ENCODE measurements at places on chromosomes 1 and 21. TPM values are rescaled to one million over a fixed set of nuclear protein-coding genes. Genes with fewer than 3 reads are reported as not detected.

DNA sequence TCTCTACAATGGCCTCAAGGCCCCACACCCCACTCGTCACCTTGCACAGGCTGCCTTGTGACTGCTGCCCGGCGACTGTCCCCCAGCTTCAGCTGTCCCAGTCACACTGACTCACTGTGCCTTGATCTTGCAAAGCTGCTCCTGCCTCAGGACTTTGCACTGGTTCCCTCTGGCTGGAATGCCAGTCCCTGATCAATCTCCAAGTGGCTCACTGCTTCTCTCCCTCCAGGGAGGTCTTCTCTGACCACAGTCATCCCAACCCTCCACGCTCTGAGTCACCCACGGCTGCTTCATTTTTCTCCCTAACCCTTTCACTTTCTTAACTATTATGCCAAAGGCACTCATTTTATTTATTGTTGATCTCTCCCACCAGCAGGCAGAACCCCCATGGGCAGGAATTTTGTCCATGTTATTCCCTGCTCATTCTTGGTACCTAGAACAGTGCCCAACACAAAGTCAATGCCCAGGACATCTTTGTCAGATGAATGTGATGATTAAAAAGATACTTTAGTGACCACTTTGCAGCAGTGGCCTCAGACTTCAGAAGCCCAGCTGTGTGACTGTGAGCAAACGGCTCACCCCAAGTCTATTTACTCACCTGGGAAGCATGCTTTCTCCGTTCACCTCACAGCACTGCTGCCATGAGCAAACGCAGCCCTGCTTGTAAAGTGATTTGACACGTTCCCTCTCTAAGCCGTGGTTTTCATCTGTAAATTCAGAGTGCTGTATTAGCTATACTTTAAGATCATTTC, 53.4 kb downstream of the ZBTB18 start:
- no peak for DNase-seq

DNA sequence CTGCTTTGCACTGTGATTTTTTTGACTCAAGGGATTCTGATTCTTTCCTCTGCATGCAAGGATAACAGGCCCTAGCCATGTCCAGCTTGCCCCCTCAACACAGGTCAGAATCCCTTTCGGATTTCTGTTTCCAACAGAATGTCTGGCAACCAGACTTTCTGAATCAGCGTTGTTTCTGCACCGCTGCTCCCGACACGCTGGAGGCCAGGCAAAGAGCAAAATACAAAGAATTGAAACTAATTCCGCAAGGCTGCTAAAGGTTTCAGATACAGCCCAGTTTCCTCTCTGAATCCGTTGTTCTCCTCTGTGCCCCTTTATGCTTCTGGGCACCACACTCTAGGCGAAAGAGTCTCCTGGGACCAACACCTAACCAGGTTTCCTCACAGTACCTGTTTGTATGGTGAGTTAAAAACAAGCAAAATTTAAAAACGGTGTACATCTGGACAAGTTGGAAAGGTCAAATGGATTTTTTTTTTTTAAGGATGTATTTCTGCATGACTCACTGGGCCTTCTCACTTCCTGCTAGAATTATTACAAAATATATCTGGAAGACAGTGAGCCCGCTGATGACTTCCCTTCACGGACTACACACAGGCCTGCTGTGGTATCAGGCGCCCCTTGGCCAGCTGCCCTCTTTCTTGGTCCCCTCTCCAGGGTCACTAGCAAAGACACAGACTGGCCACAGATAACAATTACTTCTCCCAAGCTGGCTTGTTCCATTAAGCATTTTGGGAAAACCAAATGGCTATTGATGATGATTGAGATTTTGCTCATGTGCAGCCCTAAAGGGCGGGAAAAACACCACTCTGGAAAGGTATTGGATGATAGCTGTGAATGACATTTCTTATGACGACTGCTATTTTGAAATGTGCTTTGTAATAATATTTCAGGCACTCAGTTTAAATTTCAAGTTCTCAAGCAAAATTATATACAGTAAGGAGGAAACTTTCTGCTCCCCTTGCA, 118.3 kb downstream of the TGFB2 start:
- peak; percentile 53 for DNase-seq

- no peak for DNase-seq
Observed at GRCh38 chr1:198908995-198909394, 270.2 kb downstream of the PTPRC start.

DNA sequence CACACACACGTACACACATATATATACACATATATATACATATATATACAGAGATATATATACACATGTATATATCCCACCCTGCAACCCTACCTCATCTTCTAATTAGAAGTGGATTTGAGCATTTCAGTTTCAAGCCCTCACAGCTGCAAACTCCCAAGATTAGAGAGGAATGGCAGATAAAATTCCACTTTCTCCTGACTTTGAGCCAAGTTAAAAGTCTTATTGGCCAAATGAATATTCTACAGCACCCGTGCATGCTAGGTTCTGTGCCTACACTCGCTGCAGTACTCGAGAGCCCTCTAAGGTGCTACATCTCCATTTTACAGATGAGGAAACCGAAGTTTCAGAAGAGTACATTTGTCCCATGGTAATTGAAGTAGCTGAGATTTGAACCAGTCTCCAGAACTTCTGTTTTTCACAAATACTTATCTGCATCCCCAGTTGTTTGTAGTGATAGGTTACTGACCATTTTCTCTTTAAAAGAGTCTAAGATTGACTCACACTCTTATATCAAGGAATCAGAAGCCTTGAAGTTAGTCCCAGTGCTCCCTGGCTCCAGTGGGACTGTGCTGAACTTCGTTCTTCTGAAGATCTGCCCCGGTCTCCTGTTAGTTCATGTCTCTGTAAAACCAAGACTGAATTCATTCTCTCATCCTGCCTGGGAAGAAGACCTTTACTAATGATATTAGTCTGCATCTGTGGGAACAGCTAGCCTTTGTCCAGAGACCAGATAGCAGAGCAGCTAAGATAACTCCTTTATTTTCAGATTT, 292.1 kb downstream of the TM2D1 start:
- DNase-seq = no peak

GRCh38 chr1:219359126-219359525, 185.4 kb downstream of the LYPLAL1 start:
- no peak for DNase-seq

- no peak for DNase-seq
Observed at GRCh38 chr1:239527051-239527693, 140.8 kb downstream of the CHRM3 start.

DNA sequence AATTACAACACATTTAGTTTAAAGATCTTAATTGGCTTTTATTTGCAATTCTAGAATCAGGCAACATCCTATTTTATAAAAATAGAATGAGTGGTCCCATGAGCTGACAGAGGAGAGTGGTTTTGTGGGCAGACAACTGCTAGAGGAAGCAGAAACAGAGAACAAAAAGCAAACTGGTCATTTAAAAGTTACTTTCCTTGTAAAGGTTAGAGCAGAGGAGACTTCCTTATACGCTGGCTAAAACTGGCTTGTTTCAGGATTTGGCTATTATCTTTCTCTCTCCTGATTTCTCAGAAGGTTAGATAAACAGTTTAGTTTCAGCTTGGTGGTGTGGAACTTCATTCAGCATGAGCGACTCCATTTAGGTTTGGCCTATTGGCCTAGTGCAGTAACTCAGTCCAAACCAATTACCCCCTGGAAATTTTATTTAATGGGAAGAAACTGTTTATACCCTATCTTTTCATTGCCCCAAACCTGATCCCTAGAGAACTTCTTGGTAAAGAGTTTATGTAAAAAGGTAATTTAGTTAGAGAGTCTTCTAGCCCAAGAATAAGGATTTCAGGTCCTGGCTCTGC, 32.2 kb upstream of the IL20 start:
- no peak for DNase-seq

Gene AKR1A1
- 66.9 TPM for total RNA-seq

DNA sequence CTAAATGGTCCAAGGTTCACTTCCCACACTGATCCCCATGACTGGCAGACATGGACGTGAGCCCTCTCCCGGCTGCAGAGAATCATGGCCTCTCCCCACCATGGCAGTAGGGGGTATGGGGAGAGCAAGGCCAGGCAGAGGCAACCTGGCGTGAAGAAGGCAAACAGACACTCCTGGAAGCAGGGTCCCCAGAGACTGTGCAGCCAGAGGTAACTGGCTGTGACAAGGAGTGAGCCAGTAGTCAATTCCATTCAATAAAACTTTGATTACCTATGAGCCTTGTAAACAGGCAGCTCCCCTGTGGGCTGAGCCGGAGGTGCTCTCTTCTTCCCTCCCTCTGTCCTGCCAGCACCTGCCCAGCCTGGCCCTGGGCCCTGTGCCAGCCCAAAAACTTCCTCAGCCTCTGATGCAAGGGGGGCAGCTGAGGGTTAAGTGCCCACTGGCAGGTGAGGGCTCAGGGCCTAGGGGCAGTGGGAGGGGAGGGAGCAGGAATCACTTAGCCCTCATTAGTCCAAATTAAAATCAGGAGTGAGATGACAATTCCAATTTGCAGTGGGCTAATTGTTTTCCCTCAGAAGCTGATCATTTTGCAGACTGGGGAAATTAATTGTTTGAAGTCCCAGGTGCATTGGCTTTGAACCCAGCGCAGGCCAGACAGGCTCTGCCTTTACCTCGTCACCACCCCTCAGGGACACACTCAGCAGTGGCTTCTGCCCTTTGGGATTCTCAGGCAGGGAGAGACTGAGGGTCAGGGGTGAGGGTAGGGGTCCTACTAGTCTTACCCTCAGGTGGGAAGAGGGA, 35.6 kb downstream of the LRRN2 start:
- no peak for DNase-seq

DNA sequence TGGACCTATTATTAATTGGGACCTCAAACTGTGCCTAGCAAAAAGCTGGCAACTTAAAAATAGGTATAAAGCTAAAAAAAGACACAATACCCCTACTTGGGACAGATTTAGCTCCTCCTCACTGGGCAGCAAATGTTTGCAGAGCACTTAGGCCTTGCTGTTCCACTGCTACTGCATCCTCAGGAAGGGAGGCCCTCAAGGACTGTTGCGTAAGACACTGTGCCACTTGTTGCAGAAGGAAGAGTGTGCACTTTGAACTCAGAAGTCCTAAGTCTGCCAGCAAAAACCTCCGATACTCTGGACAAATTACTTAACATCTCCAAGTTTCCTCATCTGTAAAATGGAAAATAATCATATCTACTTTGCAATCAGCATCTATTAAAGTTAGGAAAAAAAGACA, 322.9 kb downstream of the BARHL2 start:
- DNase-seq = no peak

Gene TTC39A
- total RNA-seq = not detected

Measured in tibial nerve (tissue), 4 donors.